ENCODE measurements at places on chromosomes 11 and 22. TPM values are rescaled to one million over a fixed set of nuclear protein-coding genes. Genes with fewer than 3 reads are reported as not detected.

DNA sequence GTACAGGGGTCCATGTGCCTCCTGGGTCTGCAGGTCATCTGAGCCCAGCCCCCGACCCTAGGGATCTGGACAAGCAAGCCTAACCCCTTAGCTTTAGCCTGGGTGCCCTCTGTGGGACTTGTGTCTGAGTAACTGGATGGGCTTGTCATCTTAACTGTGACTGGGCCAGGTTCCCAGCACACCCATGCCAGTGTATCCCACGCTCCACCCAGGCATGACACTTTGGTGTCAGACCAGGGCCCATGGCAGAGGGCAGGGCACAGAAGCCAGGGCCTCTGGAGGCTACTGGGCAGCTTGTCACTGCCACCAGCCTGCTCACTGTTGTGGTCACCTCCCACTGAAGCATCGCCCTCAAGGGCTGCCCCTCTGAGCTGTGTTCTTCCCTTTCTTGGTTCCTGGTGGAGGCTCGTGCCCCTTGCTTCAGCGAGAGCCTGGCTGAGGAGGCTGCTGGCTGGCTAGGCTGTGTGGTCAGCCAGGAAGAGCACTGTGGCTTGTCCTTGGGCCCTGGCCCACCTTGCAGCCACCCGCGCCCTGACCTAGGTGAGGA lies 80.8 kb downstream of the ST3GAL4 start:
- H3K27ac ChIP-seq: no peak overlapping the region
- no peaks in the 10 kb centered on the region for H3K36me3 ChIP-seq
- no peaks in the 10 kb centered on the region for H3K4me1 ChIP-seq
- H3K27me3 ChIP-seq: no peaks in the 10 kb centered on the region
- no peak overlapping the region for H3K4me3 ChIP-seq

DNA sequence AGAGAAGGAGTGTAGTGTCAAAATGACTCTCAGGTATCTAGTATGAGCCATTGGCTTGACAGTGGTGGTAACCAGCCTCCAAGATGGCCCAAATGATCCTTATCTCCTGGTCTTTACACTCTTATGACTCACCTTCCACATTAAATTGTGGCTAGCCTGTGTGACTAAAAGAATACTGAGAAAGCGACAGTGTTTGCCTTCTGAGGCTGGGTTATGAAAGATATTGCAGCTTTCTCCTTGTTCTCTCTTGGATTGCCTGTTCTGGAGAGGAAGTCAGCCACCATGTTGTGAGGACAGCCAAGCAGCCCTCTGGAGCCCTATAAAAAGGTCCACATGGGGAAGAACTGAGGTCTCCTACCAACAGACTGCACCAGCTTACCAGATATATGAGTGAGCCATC lies 15.8 kb downstream of the C11orf71 start:
- no peak for DNase-seq
- H3K27me3 ChIP-seq: peaks cover 19% of the 10 kb centered on the region
- no peak overlapping the region for H3K27ac ChIP-seq
- H3K4me1 ChIP-seq: no peaks in the 10 kb centered on the region

- H3K27me3 ChIP-seq: no peaks in the 10 kb centered on the region
- no peak for DNase-seq
- H3K27ac ChIP-seq: no peak overlapping the region
Measured at GRCh38 chr22:22927888-22928665, 40.5 kb downstream of the IGLL5 start.

DEFB131B gene
- not detected for total RNA-seq

MPZL2 gene
- total RNA-seq: not detected

F2 gene
- 0.17 TPM for total RNA-seq

Data from natural killer cell treated with Interleukin-12 subunit alpha and Interleukin-12 subunit beta and Interleukin-15 and Interleukin-18, amount 100 ng/mL, for 72 hours (primary cell).